ENCODE measurements at places on chromosomes 3 and 15. TPM values are rescaled to one million over a fixed set of nuclear protein-coding genes. Genes with fewer than 3 reads are reported as not detected.
A peak's percentile ranks its signal among the peaks of the same experiment; 100 is the strongest.

Gene TIMP4
- total RNA-seq: 0.53 TPM

Gene NPAP1
- 0.05 TPM for total RNA-seq

Gene PPIP5K1
- 20.6 TPM for total RNA-seq

Gene ACSBG1
- total RNA-seq: not detected

DNA sequence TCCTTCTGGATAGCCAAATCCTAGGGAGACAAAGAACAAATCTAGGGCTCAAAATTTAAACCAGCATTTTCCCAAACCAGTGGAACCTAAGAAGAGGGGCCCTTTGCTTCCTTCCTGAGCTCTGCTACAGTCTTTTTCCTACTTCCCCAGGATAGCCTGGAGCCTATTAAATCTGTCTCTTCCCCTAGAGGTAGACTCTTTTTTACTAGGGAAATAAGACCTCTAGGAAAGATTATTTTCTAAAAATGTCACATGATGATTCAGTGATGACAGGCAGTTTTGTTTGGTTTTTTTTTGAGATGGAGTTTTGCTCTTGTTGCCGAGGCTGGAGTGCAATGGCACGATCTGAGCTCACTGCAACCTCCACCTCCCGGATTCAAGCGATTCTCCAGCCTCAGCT, 18.5 kb downstream of the RMDN3 start:
- DNase-seq: no peak

GRCh38 chr3:73687106-73688004, 62.6 kb upstream of the PDZRN3 start:
- no peak for DNase-seq

- DNase-seq: no peak
Observed at GRCh38 chr15:87228460-87228859, 1028.1 kb downstream of the NTRK3 start.

GRCh38 chr15:58165661-58166060, 27.5 kb downstream of the AQP9 start:
- DNase-seq: peak; percentile 75

DNA sequence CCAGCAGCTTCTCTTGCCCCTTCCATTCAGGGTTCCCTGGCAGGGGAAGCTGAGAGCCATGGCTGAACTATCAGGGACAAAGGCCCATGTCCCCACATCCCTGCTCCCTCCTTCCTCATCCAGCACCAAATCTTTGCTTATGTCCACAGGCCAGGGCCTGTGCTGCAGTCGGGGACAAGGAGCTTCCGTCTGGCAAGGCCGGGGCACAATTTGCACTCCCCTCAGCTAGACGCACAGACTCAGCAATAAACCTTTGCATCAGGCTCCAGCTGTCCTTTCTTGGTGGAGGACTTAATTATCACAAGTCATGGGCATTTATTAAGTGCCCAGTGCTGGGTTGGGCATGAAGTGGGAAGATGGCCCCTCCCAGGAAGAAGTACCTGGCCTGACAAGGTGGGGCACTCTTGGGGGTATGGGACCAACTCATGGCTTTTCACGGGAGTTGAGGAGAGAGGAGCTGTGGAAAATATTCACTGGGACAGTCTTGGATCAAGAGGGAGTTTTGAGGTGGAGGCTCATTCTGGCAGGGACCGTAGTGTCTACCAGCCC, 4.9 kb downstream of the GNAT1 start:
- DNase-seq: no peak

DNA sequence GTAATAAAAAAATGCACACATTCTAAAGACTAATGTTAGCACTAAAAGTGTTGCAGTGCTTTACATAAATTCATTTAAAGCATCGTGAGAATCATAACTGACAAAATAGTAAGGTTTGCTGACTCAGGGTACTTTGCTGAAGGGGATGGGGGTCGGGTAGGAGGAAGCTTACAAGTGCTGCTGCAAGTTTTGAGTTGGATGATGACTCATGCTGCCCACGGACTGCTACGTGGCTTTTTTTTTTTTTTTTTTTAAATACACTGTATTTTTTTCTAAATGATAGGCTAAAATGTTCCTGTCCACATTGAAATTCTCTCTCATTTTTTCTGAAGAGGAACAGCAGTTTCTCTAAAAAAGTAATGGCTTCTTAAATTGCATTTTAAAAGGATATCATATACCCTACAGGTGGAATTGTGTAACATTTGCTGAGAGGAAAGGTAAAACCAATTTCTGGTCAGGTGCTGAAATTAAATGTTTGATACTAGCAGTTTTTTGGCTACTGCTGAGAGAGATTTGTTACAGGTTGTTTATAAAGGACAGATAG, 2.2 kb downstream of the MAPK6 start:
- DNase-seq: no peak

DNA sequence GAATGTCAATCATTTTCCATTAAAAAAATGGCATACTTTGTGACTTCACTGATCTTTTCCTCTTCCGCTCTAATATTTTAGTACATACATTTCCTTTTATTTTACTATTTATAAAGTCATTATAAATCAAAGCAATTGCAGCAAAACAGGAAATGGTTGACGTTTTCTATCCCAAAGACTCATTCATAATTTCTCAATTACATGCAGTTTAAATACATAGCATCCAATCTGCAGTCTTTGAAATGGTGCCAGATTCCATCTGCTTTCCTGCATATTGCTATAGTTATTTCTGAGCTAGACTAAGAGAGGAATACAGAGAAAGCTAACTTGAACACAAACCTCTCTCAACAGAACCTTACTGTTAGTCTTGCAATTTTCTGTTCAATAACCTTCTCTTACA, 179.8 kb downstream of the ZPLD1 start:
- DNase-seq: no peak

DNA sequence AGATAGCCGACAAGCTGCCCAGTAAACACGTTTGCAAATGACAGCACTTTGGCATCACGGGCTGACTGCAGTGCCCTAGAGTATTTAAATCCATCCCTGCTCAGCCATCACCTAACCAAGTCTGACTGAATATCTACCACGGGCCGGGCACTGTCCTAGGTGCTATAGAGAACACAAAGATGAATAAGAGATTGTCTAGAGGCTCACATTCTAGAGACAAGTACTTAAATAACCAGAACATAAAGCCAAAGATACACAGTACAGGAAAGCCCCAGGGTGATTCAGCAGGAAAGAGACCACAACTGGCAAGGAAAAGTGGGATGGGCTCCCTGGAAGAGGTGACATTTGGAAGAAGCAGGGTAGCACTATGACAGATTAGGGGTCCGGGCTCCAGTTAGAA, 103.5 kb downstream of the MYLK start:
- DNase-seq: no peak

DNA sequence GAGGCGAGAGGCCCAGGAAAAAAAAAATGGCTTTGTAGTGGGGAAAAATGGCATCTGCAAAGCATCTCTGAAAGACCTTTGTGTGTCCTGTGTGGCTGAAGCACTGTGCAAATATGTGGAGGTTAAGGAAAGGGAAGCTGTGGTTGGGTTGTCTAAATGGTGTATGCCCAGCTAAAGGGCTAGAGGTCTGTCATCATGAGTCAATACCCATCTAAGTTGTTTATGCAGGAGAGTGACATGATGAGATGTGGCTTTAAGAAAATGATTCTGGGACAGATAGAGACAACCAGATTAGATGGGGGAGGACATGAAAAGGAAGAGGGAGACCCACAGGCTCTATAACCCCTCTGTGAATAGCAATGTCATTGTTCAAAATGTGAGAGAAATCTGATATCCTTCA, 280.7 kb downstream of the MFSD1 start:
- DNase-seq: no peak

GRCh38 chr15:49814709-49815108, 193.9 kb downstream of the DTWD1 start:
- DNase-seq: no peak

DNA sequence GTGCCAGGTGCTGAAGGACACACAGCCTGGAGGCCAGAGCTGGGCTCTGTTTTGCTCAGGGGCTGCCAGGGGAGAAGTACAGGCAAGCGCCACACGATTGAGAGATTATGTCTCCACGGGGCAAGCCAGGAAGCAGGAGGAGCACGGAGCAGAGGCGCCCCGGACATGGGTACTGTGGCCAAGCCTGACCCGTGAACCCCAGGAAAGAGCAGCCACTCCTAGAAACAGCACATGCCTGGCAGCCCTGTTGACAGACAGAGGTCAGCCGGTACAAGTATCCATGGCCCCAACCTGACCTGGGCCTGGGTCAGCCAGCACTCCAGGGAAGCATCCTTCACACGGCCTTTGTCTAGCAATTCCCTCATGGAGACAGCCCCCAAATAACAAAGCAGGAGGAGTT, 89.4 kb downstream of the ADAMTS17 start:
- peak; percentile 41 for DNase-seq
